Neural crest cell (in vitro differentiated cells): ENCODE measurements at places on chromosomes 7 and 10.

DNA sequence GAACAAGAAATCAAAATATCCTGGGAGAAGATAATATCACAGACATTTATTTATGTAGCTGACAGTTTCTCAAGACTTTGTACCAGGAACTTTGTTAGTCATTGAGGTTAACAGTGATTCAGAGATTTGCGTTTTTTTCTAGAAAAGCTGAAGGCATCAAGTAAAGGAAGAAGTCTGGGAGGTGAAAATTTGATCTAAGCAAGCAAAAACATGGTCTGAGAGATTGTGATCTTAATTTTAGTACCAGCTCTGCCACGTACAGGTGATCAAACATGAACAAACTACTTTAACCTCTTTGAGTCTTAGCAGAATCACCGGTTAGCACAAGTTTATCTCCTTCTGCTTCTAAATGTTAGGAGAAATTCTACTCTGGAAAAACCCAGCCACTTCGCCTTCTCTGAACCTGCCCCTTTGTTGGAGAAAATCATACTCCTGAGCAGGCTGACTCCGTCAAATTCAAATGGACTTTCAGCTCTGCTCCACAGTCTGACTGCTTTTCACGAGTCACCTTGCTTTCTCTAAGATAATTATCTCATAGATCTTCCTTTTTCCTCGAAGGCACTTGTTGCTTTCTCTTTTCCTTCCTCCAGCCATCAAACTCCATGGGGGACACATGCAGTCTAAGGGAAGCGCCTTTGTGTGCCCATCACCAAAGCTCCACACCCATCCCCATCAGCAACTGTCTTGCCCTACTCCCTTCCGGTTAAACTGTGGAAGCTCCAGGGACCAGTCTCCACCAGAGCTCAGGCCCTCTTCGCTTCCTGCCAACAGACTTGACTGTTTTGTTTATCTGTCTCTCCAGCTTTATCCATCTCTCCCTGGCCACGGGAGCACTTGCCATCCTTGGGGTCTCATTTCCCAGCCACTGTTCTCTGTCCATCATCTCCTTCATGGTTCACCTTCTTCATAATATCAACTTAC lies 86.3 kb downstream of the PRKCQ start:
- H3K4me3 ChIP-seq, result no peak overlapping the region
- no peaks in the 10 kb centered on the region for H3K4me1 ChIP-seq
- no peaks in the 10 kb centered on the region for H3K27me3 ChIP-seq
- no peaks in the 10 kb centered on the region for H3K36me3 ChIP-seq

DNA sequence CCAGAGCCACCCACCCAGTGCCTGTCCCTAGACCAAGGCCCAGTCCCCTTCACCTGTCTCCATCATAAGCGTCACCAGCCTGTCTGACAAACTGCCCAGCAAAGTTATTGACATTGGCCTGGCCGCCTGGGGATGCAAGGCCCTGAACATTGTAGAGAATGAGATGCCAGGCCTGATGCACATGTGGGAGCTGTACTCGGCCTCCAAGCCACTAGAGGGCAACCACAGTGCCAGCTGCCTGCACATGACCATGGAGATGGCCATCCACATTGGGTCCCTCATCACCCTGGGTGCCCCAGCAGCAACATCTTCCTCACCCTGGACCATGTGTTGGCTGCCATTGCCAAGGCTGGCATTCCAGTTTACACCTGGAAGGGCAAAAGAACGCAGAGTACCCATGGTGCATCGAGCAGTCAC lies 63.7 kb upstream of the ANTXRL start:
- DNase-seq, result no peak
- no peaks in the 10 kb centered on the region for H3K36me3 ChIP-seq
- no peak overlapping the region for H3K27ac ChIP-seq
- peaks cover under 1% of the 10 kb centered on the region for H3K27me3 ChIP-seq
- no peak overlapping the region for H3K4me3 ChIP-seq

GRCh38 chr10:30915146-30915545 lies 116.5 kb downstream of the ZNF438 start:
- H3K36me3 ChIP-seq, result peaks cover 6% of the 10 kb centered on the region
- no peak overlapping the region for H3K4me3 ChIP-seq
- DNase-seq, result no peak
- no peak overlapping the region for H3K27ac ChIP-seq

DNA sequence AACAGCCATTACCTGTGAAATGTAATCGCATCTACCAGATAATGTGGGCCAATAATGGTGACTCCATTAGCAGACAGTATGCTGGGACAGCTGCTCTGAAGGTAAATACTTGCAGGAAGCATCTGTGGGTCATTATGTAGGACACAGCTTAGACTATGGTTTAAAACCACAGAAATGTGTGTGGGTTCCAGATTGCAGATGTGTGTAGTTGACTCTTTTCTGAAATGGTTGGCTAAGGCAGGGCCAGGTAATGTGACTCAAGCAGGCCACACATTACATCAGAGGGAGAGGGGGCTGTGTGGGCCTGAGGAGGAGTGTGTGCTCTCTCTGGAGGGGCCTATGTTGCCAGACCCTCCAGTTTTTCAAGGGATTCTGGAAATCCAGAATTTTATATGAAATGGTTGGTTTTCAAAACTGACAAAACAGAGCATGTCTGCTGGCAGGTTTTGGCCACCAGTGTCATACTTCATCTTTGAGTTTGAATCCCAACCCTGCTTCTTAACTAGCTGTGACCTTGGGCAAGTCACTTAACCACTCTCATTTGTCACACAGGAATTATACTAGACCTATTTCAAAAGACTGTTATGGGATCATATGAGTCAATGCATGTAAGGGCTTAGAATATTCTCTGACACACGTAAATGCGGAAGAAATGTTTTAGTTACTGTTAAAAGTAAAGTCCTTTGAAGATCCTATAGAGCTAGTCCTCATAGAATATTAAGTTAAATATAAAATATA lies 64.5 kb downstream of the MCMBP start:
- no peaks in the 10 kb centered on the region for H3K27me3 ChIP-seq
- no peak for DNase-seq
- H3K36me3 ChIP-seq, result peaks cover 8% of the 10 kb centered on the region
- H3K4me3 ChIP-seq, result no peak overlapping the region

- no peak for DNase-seq
- H3K36me3 ChIP-seq, result no peaks in the 10 kb centered on the region
- H3K4me3 ChIP-seq, result no peak overlapping the region
- peaks cover 9% of the 10 kb centered on the region for H3K4me1 ChIP-seq
- H3K27ac ChIP-seq, result no peak overlapping the region
Observed at GRCh38 chr7:80107278-80107677, 27.4 kb upstream of the GNAI1 start.

- peaks cover 18% of the 10 kb centered on the region for H3K27me3 ChIP-seq
- no peak overlapping the region for H3K4me3 ChIP-seq
- no peaks in the 10 kb centered on the region for H3K36me3 ChIP-seq
- DNase-seq, result no peak
Observed at GRCh38 chr10:44396671-44397191, 11.8 kb upstream of the CXCL12 start.

DNA sequence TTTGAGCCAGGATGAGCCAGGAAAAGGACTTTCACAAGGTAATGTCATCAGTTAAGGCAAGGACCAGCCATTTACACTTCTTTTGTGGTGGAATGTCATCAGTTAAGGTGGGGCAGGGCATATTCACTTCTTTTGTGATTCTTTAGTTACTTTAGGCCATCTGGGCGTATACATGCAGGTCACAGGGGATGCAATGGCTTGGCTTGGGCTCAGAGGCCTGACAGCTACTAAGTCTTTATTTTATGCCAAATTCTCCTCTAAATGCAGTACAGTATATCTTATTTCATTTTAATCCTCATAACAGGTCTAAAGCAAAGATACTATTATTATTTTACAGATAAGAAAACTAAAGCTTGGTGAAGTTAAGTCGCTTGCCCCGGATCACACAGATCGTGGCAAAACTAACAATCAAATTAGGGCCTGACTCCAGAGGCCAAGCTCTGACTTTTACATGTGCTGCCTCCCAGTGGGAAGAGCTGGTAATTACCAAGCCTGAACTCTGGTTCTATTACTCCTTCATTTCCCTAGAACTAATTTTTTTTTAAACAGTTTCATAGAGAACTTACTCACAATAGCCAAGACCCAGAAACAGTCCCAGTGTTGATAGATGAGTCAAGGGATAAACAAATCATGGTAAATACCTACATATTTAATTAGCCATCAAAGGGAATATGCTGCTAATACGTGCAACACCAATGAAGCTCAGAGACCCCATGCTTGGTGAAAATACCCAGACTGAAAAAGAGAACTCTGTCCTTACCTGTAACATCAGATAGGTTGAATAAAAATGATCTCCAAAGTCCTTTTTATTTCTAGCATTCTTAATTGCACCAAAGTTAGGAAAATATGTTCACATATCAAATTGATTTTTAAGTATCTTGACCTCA lies 35.4 kb downstream of the C7orf25 start:
- no peaks in the 10 kb centered on the region for H3K27me3 ChIP-seq
- DNase-seq, result peak; percentile 72
- H3K4me3 ChIP-seq, result no peak overlapping the region
- H3K27ac ChIP-seq, result no peak overlapping the region
- no peaks in the 10 kb centered on the region for H3K36me3 ChIP-seq

DNA sequence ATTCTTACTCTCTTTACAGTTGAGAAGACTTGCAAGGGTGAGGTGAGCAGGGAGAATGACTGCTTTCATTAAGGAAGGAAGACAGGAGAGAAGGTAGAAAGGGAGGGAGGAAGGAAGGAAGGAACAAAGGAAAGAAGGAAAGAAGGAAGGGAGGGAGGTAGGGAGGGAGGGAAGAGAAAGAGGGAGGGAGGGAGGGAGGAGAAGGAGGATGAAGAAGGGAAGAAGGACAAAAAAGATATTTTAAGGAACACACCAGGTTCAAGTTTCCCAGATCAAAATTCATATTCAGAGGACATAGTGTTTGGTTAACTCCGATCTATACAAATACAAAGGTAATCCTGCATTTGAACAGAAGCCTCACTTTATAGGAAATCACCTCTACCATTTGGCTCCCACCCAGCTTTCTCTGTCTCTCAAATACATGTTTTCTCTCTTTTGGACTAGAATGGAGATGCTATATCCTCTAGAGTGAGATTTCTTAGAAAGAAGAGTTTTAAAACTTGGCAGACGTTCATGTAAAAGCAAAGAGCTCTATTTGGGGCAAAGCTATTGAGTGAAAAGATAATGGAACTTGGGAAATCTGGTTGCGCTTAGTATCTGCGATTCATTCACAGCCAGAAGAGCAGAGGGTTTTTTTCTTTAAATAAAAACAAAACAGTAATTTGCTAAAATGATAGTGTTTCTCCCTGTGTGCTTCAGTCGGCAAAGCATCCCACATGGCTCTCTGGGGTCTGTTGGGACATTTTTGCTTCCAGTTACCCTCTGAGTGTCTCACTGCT lies 261.9 kb upstream of the LYZL1 start:
- H3K36me3 ChIP-seq, result no peaks in the 10 kb centered on the region
- no peaks in the 10 kb centered on the region for H3K27me3 ChIP-seq
- H3K27ac ChIP-seq, result no peak overlapping the region
- no peak overlapping the region for H3K4me3 ChIP-seq
- no peak for DNase-seq

- no peak overlapping the region for H3K4me3 ChIP-seq
- no peaks in the 10 kb centered on the region for H3K27me3 ChIP-seq
- H3K36me3 ChIP-seq, result peaks cover 3% of the 10 kb centered on the region
- DNase-seq, result no peak
- H3K4me1 ChIP-seq, result no peaks in the 10 kb centered on the region
Observed at GRCh38 chr7:1151156-1151555, 8.8 kb downstream of the ZFAND2A start.

GRCh38 chr10:17067376-17068264 lies 62.0 kb downstream of the CUBN start:
- no peak overlapping the region for H3K4me3 ChIP-seq
- H3K27ac ChIP-seq, result peak overlapping the region; percentile 52
- peaks cover 22% of the 10 kb centered on the region for H3K4me1 ChIP-seq
- no peaks in the 10 kb centered on the region for H3K27me3 ChIP-seq

DNA sequence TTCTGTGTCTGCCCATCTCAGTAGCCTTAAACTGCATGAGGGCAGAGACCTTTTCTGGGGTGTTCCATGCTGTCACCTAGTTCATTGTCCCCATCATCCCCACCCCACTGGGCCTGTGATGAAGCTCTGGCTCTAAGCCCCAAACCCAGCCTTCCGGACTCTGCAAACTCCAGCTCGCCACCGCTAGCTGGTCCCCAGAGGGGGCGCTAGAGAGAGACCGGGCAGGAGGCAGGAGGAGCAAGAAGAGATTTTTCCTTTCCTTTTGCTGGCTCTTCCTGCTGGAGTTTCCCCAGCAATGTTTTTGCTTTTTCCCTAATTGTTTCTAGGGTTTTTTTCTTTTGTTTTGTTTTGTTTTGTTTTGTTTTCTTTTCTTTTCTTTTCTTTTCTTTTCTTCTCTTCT lies 234.4 kb downstream of the TEX36 start:
- H3K27ac ChIP-seq, result no peak overlapping the region
- H3K4me3 ChIP-seq, result no peak overlapping the region
- H3K27me3 ChIP-seq, result no peaks in the 10 kb centered on the region
- no peaks in the 10 kb centered on the region for H3K4me1 ChIP-seq

- H3K27ac ChIP-seq, result no peak overlapping the region
- no peaks in the 10 kb centered on the region for H3K36me3 ChIP-seq
- DNase-seq, result no peak
- H3K4me3 ChIP-seq, result no peak overlapping the region
- H3K4me1 ChIP-seq, result no peaks in the 10 kb centered on the region
Observed at GRCh38 chr7:122595885-122596284, 103.0 kb downstream of the RNF133 start.

DNA sequence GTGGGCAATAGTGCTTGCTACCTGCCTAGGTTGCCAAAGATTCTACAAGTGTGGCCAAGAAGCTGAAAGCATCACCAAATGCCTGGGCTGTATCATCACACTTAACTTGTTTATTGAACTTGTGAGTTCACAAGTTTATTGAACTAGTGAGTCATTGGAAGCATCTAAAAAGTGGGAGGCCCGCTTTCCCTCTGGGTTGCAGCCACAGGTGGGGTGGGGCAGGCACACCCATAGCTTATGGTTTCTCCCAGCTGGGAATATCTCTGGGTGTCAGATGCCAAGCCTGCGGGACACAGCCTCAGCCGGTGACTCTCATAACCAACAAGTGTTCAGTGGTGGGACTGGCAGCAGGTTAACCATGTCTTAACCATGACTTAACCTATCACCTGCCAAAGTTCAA lies 145.9 kb upstream of the FAM13C start:
- no peaks in the 10 kb centered on the region for H3K4me1 ChIP-seq
- DNase-seq, result no peak
- no peaks in the 10 kb centered on the region for H3K27me3 ChIP-seq
- no peak overlapping the region for H3K27ac ChIP-seq
- H3K36me3 ChIP-seq, result no peaks in the 10 kb centered on the region

DNA sequence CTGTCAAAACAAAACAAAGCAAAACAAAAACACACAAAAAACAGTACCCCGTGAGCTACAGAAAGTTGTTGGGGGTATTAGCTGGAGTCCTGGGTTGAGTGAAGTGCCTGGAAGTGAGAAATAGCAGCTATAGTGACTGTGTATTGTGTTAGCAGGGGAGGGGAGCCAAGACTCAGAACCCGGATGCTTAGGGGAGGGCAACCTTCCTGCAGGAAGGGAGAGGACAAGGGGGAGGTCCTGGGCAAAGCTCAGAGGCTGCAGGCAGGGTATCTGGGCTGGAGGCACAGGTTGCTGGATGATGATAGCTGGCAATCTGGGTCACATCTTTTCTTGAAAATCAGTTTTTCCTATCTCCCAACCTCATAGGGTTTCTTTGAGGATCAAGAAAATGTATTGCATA lies 75.8 kb upstream of the PARD3 start:
- H3K4me1 ChIP-seq, result peaks cover 9% of the 10 kb centered on the region
- no peak overlapping the region for H3K27ac ChIP-seq
- DNase-seq, result no peak
- H3K36me3 ChIP-seq, result no peaks in the 10 kb centered on the region
- H3K4me3 ChIP-seq, result no peak overlapping the region
- H3K27me3 ChIP-seq, result no peaks in the 10 kb centered on the region
